Heart right ventricle (tissue), 16 donors: ENCODE measurements at places on chromosomes 2 and 18.

GRCh38 chr2:195662138-195662537 lies 5.1 kb downstream of the SLC39A10 start:
- no peak for DNase-seq

DNA sequence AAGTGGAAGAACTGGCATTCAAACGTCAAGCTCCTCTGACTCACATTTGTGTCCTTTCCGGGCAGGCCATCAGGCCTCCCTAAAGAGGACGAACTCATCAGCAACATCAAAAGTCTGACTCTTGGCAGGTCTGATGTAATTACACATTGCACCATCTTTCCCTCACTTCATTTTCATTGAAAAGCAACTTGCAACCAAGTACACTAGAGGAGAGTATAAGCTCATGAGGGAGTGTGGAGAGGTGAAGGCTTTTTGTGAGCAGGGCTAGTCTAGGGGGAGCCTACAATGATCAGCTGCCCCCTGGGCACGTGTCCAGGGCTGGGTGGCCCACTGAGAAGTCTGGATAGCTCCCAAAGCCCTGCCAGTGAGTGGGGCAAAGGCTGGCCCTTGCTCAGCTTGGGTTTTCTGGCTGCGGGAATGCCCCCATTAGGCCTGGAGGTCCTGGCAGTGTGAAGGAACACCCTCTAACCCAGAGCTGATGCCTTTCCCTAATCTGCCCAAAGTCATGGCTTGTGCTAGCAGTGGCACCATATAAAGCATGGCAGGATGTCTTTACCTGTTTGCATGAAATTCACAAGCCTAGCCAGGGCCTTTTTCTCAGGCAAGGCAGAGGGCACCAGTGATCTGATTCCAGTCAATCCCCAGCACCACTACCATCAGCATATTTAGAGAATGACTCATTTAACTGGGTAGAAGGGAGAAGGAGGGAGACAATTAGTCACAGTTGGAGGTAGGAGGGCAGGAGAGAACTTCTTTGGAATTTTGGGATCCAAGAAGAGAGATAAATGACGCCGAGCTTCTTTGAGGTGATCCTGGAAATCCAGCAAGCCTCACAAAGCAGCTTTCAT lies 8.5 kb upstream of the DAW1 start:
- DNase-seq = no peak

- no peak for DNase-seq
These were observed 63.6 kb downstream of the CTNNA2 start for GRCh38 chr2:79576451-79576850.

DNA sequence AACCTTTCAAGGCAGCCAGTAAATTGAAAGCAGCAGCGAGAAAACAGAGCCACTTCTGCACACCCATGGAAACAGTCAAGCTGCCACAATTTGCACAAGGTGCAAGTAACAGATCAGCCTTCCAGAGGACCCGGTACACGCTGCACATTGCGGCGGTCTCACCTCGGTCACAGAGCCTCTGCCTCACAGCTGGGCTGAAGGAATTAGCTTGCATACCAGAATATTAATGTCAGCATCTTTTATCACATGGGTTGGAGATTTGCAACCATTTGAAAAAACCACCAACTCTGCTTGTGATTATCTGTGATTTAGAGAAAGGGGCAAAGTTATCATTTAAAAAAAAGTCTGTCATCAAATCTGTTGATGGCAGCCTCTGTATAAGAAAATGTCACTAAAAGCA lies 330.5 kb upstream of the TCF4 start:
- no peak for DNase-seq

GRCh38 chr2:129754421-129754820 lies 225.0 kb upstream of the RAB6C start:
- DNase-seq = no peak

- no peak for DNase-seq
These were observed 1.6 kb downstream of the KANSL1L start for GRCh38 chr2:210169516-210170195.

GRCh38 chr2:26940001-26940400 lies 30.4 kb upstream of the MAPRE3 start:
- DNase-seq = no peak

GRCh38 chr2:199606193-199606780 lies 148.5 kb upstream of the SATB2 start:
- DNase-seq = no peak

- no peak for DNase-seq
These were observed 371.4 kb upstream of the ATP5MC3 start for GRCh38 chr2:175552902-175553301.

GRCh38 chr2:179355881-179356280 lies 91.2 kb upstream of the SESTD1 start:
- no peak for DNase-seq

DNA sequence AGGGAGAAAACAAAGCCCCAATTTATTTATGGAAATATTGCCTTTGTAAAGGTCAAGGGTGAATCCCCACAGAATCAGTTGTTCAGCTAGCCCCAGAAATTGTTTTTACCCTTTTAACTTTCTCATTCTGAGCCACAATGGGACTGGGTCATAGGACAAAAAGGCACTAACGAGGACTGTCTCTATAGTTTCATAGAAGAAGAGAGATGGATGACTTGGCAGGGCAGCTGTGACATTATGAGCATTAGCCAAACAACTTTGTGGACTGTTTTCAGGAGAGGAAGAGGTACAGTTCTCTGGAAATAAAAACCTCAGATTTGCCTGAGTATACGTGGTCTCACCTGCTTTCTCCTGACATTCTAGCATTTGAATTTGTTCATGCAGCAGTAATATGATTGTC lies 1155.8 kb upstream of the CHAC2 start:
- no peak for DNase-seq

- DNase-seq = no peak
These were observed 26.6 kb upstream of the RMDN2 start for GRCh38 chr2:37898448-37898847.

DNA sequence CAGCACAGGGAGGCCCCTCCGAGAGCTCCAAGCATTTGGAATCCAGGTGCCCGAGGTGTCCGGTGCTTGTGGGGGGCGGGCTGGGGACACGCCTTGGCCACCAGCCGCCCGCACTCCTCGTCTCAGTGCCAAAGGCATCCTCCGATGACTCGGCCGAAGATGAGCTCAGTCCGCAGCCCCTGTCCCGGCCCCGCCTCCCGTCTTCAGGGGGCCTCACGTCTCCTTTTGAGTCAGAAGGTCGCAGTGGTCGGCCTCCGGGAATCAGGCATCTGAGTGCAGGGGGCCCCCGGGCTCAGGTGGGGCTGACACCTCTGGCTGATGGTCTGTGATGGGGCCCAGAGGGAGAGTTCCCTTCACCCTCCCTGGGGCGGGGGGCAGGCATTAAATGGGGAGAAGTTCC lies 74.8 kb downstream of the NFATC1 start:
- DNase-seq = no peak

DNA sequence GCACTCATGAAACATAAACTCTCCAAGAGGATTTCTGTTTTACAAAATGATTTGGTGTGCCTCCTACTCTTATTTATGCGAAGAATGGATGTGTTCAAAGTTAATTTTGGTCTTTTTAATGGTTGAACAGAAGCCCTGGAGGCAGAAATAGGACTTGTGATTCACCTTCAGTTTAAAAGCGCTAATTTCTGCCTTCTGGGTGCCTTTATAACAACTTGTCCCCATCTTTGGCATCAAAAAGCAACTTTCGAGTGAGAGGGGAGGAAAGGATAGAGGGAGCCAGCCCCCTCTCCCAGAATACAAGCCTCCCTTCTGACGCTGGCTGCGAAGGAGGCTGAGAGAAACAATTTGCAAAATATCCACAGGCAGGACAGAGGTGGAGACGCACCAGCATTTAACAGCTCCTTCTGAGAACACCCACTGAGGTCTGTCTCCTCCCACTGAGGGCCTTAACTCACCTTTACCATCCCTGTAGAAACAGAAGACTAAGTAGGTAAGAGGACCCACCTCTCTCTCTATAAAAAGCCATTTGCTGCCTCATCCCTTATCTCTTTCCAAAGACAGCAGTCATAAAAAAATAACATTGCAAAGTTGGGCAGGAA lies 24.3 kb upstream of the BCL11A start:
- DNase-seq = no peak

GRCh38 chr2:136378712-136379595 lies 261.0 kb upstream of the CXCR4 start:
- DNase-seq = peak; percentile 41

- peak; percentile 68 for DNase-seq
These were observed 773 bp downstream of the MBP start for GRCh38 chr18:77131652-77132368.

GRCh38 chr2:163778045-163778781 lies 42.4 kb upstream of the FIGN start:
- no peak for DNase-seq
